ENCODE measurements at places on chromosomes 13 and 19. TPM values are rescaled to one million over a fixed set of nuclear protein-coding genes. Genes with fewer than 3 reads are reported as not detected.

Gene PNMA8A
- total RNA-seq: not detected

Gene KLK13
- total RNA-seq: 3.2 TPM

Gene FXYD3
- 17.4 TPM for total RNA-seq

Gene TUBA3C
- not detected for total RNA-seq

Gene PLK5
- not detected for total RNA-seq

Gene TMC4
- 60.3 TPM for total RNA-seq

Gene PSG3
- total RNA-seq: not detected

Gene FGF22
- 1.5 TPM for total RNA-seq

Gene JSRP1
- 0.30 TPM for total RNA-seq

Gene LIG1
- 122 TPM for total RNA-seq

Gene PLIN4
- total RNA-seq: 2.3 TPM

Gene PTGIR
- total RNA-seq: not detected

Gene SPC24
- 33.9 TPM for total RNA-seq

Gene PRSS57
- not detected for total RNA-seq

Gene TEKTIP1
- 1.2 TPM for total RNA-seq

Gene ITM2B
- total RNA-seq: 124 TPM

Gene TMPRSS9
- total RNA-seq: not detected

Gene LYPD5
- total RNA-seq: 7.6 TPM

Gene ADGRE3
- total RNA-seq: not detected

Gene CHAMP1
- total RNA-seq: 31.5 TPM

Gene FOSB
- total RNA-seq: 12.6 TPM

Gene GRIN2D
- total RNA-seq: 26.2 TPM

Gene INSR
- total RNA-seq: 25.4 TPM

Gene HSD17B14
- 3.9 TPM for total RNA-seq

Gene CD37
- 0.76 TPM for total RNA-seq

Gene IGFL3
- total RNA-seq: not detected

Gene C13orf42
- total RNA-seq: not detected

Gene TSHZ3
- total RNA-seq: 0.05 TPM

Gene MAG
- 0.17 TPM for total RNA-seq

Gene ZNF541
- not detected for total RNA-seq

Gene C19orf67
- total RNA-seq: not detected

Gene IZUMO2
- not detected for total RNA-seq

Gene ZNF320
- 9.2 TPM for total RNA-seq

Gene MBD3L4
- total RNA-seq: not detected

Gene PRTN3
- 2.7 TPM for total RNA-seq

Gene COL5A3
- 0.15 TPM for total RNA-seq

Gene ZGLP1
- 5.0 TPM for total RNA-seq

Gene FUT6
- not detected for total RNA-seq

Gene PABPC3
- total RNA-seq: 0.59 TPM

Gene IGSF23
- total RNA-seq: not detected

Gene ZNF790
- total RNA-seq: 0.32 TPM

Gene ZNF93
- not detected for total RNA-seq

Gene RETN
- total RNA-seq: not detected

Gene MATK
- total RNA-seq: not detected

Gene PSPN
- 3.4 TPM for total RNA-seq

Gene IGFL2
- total RNA-seq: not detected

Measured in HCT116 (cell line).